ENCODE measurements at places on chromosomes 6 and 20.

GRCh38 chr6:6405031-6405430, 84.6 kb upstream of the F13A1 start:
- no peak for DNase-seq

DNA sequence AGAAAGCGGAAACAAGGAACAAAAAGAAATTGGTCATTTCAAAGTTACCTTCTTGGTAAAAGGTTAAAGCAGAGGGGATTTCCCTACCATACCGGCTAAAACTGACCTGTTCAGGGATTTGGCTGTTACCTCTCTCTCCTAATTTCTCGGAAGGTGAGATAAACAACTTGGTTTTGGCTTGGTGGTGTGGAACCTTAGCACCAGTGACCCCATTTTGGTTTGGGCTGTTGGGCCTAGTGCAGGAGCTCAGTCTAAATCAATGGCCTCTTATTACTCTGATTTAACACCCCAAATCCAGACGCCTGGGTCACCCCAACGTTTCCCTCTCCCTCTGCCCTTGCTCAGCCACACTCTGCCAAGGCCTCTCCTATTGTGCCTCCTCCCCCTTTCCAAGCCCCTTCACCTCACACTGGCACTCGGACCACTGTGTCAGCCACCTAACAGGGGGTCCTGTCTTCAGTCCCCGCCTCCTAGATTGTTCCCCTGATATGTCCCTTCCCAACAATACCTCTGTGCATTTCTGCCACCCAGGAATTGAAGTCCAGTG, 8.3 kb downstream of the NCR2 start:
- DNase-seq = no peak

DNA sequence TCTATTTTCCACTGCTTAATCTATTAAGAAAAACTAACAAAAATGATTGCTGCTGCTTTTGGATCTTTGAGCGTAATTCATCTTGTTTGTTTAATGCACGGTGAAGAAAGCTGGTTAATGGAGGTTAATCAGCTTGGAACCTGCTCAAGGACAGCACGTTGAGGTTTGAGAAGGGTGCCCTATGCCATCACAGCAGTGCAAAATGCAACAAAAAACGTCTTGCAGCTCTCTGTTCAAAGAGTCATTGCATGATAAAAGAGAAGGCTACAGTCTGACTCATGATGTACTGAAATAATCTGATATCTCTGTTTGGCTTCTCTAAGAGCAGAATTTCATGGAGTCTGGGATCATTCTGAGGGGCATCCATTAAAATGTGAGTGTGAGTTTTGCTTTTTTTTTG, 80.6 kb upstream of the PREP start:
- no peak for DNase-seq

DNA sequence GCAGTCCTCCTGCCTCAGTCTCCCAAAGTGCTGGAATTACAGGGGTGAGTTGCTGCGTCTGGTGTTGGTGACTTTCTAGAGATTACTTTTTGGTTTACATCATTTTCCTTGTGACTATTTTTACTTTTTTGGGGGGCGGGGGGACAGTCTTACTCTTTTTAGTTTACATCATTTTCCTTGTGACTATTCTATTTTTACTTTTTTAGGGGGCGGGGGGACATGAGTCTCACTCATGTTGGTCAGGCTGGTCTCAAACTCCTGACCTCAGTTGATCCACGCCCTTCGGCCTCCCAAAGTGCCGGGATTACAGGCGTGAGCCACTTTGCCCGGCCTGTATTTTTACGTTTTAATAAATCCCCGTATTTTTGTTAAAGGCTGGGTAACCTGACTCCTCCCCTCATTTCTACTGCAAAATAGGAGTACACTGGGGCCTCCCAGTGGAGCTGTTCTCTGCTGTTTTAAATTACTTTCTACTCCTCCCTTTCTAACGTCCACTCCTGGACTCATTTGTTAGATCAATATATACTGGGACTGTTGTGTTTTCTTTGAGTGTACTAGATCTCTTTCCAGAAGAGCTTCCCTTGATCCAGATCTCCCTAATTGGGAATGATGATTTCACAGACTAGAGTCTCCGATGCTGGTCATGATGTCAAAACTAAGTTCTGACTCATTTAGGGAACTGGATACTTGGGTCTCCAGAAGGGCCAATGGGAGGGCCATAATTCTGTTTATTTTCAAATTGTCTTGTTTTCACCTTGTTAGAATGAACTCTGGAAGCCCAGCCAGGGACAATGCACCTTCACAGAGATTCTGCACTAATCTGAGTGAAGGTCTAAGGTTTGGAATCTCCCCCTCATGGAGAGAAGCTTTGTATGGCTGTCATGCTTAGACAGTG, 9.2 kb downstream of the HSPA1B start:
- DNase-seq = no peak

DNA sequence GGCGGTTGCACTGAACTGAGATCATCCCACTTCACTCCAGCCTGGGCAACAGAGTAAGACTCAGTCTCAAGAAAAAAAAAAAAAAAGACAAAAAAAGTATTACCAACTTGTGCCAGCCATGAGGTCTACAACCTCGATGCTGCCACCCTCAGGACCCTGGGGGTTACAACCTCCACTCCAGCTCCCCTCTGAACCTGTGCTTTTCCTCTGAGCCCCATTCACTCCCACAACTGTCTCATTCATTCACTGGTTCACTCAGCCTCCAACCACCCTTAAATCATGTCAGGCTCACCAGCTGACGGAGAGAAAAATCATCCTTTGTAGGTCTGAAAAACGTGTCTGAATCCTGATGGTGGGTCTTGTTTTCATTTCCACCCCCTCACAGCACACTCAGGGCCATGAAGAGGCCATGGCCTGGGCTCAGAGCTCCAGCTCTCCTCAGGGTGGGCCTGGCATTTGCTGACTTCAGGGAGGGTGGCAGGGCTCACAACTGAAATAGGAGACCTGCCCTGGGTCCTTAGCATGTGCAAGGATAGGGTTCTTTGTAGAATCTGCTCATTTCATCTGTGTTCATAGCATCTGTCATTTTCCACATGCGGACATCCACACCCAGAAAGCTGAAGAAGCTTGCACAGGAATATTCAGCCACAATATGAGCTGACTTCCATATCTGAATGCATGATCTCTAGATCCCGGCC, 1.9 kb upstream of the ULBP1 start:
- peak; percentile 45 for DNase-seq

DNA sequence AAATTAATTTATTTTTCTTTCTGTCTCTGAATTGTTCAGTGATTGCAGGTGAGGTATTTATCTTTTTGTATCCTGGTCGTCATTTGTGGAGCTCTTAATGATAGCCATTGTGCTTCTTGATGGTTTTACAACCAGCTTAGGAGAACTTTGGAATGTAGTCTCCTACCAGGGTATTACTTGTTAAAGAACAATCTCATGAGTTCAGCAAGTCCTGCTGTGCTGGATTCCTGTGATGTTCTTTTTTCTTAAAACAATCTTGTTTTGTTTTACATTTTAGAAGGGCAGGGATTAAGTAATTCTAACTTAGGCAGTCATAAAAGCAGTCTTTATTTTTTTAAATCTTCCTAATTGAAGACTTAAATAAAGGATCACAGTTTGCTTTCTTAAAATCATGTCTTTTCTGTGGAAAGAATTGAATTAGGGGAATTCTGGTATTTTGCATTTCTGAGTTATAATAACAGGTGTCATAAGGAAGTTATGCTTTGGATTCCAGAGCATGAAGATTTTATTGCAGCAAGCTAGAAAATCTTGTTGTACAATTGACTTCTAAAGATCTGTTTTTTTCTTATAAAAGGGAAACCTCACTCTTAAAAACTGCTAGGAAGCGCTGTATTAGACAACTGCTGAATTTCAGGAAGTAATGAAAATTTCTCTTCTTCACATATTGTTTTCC, 23.7 kb downstream of the RIOK1 start:
- DNase-seq = no peak

DNA sequence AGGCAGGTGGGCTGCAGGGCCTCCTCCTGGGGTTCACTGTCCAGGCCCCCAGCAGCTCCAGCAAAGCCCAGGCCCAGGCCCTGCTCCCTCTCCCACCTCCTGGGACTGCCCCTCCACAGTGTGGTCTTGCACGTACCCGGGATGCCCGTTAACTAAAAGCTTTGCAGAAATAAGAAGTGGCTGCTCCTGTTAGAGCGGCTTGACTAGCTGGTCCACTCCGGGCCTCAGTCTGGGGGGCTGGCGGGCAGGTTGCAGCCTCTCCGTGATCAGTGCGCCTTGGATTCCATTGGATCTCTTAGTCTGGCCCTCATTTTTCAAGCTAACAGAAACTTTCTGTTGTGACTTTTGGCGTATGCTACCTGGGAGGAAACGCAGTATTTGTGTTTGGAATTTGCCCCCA, 26.9 kb downstream of the SLCO4A1 start:
- no peak for DNase-seq

DNA sequence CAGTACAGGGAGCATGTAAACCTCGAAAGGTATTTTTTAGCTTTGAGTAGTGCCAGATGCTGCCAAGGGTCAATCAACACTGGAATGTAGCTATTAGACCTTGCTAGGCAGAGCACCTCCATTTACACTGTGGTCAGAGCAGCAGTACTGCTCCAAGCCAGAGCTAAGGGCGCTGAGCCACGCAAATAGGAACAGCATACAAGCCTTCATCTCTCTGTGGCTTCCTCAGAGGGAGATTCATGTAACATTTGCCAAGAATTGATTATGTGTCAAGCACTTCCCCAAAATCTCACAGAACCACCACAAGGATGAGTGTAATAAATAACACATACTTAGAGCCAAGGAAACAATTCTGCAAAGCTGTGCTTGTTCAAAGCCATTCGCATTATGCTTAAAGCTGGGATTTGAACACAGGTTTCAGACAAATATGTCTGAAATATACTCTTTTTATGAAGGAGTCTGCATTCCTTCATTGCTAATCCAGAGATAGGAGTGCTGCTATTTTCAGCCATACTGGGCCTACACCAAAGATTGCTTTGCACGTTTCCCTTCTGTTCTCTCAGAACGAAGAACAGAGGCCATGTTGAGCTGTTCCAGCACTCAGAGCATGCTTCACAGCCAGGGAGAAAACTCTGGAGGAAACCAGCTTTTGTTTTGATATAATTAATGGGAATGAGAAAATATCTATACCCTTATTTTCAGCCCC, 97.7 kb downstream of the SLC16A10 start:
- no peak for DNase-seq

DNA sequence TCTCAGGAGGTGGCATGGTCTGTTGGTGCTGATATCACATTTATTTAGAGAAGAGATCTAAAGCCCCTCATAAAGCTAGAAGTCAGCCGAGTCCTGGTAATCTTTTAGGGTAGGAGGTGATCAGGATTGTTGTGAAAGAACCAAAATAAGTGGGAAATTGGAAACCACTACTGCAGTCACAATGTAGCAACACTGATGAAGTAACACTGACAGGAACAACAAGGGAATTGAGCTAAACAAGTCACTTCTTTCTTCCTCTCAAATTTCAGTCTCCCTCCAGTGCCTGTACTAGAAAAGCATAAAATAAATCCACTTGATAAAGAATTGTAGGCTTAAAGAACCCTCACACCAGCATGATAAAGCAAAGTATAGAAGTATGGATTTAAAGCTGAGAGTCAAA, 1509.0 kb downstream of the GRIK2 start:
- no peak for DNase-seq

DNA sequence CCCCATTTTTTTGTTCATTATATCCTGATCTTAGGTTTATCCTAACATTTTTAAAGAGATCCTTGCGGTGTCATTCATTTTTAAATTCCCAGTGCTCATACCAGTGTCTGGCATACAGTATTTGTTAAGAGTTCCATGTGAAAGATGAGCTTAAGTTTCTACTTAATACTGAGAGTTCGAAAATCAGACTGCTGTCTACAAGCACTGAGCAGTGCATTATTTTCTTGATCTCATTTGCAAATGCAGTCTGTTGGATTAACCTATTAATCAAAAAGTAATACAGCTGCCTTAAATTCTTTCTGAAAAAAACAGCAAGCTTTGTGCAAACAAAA, 663 bp downstream of the COQ3 start:
- DNase-seq = no peak

- DNase-seq = no peak
Observed at GRCh38 chr6:118718297-118718696, 66.9 kb upstream of the CEP85L start.

DNA sequence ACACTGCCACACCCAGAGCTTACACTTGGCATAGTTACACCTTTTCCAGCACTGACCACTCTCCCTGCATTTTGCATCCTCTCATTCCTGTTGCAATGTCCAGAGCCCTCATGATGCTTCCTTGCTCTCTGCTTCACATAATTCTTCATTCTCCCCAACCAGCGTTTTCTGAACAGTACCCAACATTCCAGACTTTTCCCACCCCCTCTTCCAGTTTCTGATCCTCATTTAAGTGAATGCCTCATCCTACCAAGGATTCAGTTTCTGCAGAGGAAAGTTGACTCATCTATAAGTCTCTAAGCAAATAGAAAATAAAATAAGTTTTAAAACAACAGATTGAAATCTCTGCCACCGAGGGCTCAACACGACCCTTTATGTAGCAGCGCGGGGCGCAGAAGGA, 321.3 kb upstream of the TCF21 start:
- DNase-seq = no peak

- no peak for DNase-seq
Observed at GRCh38 chr6:35181933-35182612, 31.7 kb upstream of the SCUBE3 start.

DNA sequence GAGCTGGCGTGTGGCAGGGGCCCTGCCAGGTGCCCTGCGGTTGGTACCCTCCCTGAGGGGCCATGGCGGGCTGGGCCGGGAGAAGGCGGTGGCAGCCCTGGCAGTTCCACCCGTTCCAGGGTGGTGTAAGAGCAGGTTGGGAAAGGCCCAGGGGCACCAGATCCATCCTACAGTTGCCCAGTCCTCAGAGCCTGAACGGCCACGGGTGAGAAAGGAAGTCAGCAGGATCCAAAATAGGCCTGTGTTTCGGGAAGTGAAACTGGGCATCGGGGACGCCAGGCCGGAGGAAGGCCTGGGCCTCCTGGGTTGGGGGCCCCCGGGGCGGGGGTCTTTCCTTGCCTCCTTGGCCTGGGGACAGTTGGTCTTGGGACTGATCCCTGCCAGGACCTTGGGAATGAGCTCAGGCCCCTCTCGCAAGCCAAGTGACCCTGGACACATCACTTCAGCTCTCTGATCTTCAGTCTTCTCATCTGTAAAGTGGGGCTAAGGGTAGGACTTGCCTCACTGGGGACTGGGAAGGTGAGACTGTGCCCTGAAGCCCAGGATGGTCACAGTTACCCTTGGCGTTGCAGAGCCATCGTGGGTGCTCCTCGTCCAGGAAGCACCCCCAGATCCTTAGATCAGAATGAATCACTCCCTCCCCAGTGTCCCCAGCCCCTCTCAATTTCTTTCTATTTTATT, 18.1 kb upstream of the NOL4L start:
- no peak for DNase-seq

Data from activated CD8-positive, alpha-beta memory T cell treated with anti-CD3 and anti-CD28 coated beads, Interleukin-2, amount 50 U/mL, for 4 hours (primary cell).